ENCODE measurements at places on chromosomes 2 and 18.

DNA sequence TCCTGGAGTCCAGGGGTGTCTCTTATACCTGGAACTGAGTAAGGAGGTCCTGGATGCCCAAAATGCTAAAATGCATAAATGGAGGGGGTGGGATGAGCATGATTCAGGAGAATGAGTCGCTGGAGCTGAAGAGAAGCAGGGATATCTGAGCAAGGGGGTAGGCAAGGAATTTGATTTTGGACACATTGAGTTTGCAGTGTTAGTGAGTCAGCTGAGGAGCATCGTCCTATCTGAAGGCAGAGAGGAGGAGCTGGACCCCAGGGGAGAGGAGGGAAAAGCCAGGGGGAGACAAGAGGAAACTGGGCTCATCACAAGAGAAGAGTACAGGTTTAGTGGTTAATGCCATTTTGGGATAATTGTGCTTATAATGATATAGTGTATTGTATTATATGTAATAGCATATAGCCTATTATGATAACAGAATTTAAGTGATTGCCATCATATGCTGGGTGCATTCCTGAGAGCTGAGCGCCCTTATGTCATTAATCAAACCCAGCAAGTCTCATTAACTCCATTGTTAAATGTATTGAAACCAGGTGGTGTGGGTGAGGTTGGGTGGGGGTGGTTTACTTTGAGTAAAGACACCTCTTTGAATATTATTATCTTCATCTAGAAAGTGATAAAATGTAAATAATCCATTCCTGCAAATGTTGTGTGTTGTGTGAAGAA, 12.4 kb downstream of the EHD3 start:
- DNase-seq = no peak

GRCh38 chr18:9616049-9616448, 1.7 kb upstream of the PPP4R1 start:
- DNase-seq = no peak

DNA sequence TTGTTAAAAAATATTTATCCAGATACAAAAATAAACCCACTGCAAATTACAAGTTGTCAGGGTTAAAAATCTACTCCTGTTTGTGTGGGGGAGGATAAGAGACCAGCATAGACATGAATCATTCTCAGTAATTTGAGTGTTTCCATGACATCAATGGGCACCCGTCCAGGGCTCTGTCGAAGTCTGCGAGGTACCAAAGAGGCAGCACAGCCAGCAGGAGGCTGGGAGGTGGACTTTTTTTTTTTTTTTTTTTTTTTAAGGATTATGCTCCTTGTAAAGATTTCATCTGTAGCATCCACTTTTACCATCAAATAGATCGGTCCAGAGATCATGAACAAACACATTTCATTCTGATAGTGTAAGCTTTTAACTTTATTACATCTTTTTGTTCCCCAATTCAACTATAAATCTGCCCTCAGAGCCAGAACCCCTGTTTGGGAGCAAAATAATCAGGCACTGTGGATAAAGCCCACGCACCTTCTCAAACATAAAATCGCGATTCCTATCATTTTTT, 182.0 kb downstream of the TCF4 start:
- no peak for DNase-seq

GRCh38 chr2:179569831-179570233, 291.6 kb downstream of the ZNF385B start:
- DNase-seq = no peak

GRCh38 chr2:46849046-46849715, 66.4 kb downstream of the MCFD2 start:
- DNase-seq = no peak

- no peak for DNase-seq
Observed at GRCh38 chr2:199456383-199457146, 1.2 kb downstream of the SATB2 start.

GRCh38 chr2:237315170-237315828, 98.7 kb downstream of the COL6A3 start:
- DNase-seq = no peak

DNA sequence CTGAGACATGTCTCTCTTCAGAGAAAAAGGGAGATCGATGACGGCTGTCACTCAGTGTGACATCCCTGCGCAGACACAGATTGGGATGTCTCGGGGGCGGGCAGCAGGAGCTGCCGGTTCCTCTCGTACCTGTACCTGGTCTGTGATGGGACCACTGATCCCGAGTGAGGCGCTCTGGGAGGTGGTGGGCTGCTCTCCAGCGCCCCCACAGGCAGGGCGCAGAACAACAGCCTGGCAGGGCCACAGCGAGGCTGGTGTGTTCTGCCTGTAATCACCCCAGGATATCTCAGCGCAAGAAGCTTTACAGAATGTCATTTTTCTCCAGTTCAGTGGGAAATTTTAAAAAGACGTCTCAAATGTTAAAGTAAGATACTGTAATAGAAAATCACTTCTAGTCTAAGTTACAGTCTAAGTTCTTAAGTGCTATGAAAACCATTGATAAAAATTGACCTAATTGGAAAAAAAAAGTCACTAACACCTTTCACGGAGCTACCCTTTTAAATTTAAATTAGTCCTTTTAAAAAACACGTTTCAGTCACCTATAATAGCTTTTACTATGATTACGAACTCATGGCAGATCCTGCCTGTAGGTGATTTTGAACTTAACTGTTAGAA, 189.8 kb downstream of the SNTG2 start:
- no peak for DNase-seq

Data from stimulated activated CD4-positive, alpha-beta T cell treated with anti-CD3 and anti-CD28 coated beads, Interleukin-4, amount 100 ng/mL, for 48 hours (primary cell).